ENCODE measurements at places on chromosomes 13 and 19. TPM values are rescaled to one million over a fixed set of nuclear protein-coding genes. Genes with fewer than 3 reads are reported as not detected.

LRG1 gene
- total RNA-seq: not detected

KLF2 gene
- total RNA-seq: 11.7 TPM

CCDC97 gene
- 10.9 TPM for total RNA-seq

GSX1 gene
- total RNA-seq: not detected

OR10H1 gene
- total RNA-seq: not detected

ERICH4 gene
- total RNA-seq: not detected

SIAH3 gene
- not detected for total RNA-seq

TMPRSS9 gene
- not detected for total RNA-seq

ZNF729 gene
- total RNA-seq: not detected

MEIOSIN gene
- not detected for total RNA-seq

C5AR2 gene
- 0.07 TPM for total RNA-seq

ZNF829 gene
- 3.4 TPM for total RNA-seq

SWSAP1 gene
- total RNA-seq: 0.65 TPM

GIPC3 gene
- 0.07 TPM for total RNA-seq

TDRD12 gene
- total RNA-seq: 0.46 TPM

HOMER3 gene
- total RNA-seq: 113 TPM

ZNF564 gene
- 7.4 TPM for total RNA-seq

ZNF571 gene
- total RNA-seq: 3.7 TPM

ZNF667 gene
- total RNA-seq: 7.8 TPM

CCDC169 gene
- 1.6 TPM for total RNA-seq

SHISA7 gene
- not detected for total RNA-seq

MISP gene
- 0.10 TPM for total RNA-seq

DUS3L gene
- total RNA-seq: 16.9 TPM

DIAPH3 gene
- total RNA-seq: 4.7 TPM

FFAR2 gene
- total RNA-seq: not detected

ZGLP1 gene
- total RNA-seq: 0.46 TPM

POSTN gene
- 686 TPM for total RNA-seq

CALR3 gene
- not detected for total RNA-seq

ACP5 gene
- 2.4 TPM for total RNA-seq

ZNF700 gene
- total RNA-seq: 6.4 TPM

Measured in smooth muscle cell of the pulmonary artery (primary cell).